ENCODE measurements at places on chromosomes 13 and 19. TPM values are rescaled to one million over a fixed set of nuclear protein-coding genes. Genes with fewer than 3 reads are reported as not detected.

Gene ZFR2
- total RNA-seq, result not detected

Gene HCN2
- total RNA-seq, result 50.9 TPM

Gene SAMD1
- total RNA-seq, result 49.0 TPM

Gene ZNF480
- 18.2 TPM for total RNA-seq

Gene FOXA3
- 0.93 TPM for total RNA-seq

Gene CLEC4G
- total RNA-seq, result not detected

Gene KCNC3
- total RNA-seq, result 0.78 TPM

Gene CFAP97D2
- total RNA-seq, result not detected

Gene AP1M2
- 37.1 TPM for total RNA-seq

Gene NCAN
- not detected for total RNA-seq

Gene SLC8A2
- total RNA-seq, result 0.18 TPM

Gene ZNF793
- 0.16 TPM for total RNA-seq

Measured in A549 treated with ZK216348 at 1 μM for 4 hours (cell line).